Activated T-helper 1 cell treated with anti-CD3 and anti-CD28 coated beads, Interleukin-12 subunit alpha, Interleukin-12 subunit beta, Interleukin-2, Interleukin-4 antibody, amounts not matched to agents 30 ng/mL and 10 ng/mL and 1 ng/mL, durations not matched to agents 14 hours and 24 hours and 36 hours (primary cell): ENCODE measurements at places on chromosomes 6 and 20.

- no peak for DNase-seq
Observed at GRCh38 chr6:102051720-102052119, 658.2 kb downstream of the GRIK2 start.

- no peak for DNase-seq
Observed at GRCh38 chr20:43938932-43939761, 24.5 kb downstream of the TOX2 start.

DNA sequence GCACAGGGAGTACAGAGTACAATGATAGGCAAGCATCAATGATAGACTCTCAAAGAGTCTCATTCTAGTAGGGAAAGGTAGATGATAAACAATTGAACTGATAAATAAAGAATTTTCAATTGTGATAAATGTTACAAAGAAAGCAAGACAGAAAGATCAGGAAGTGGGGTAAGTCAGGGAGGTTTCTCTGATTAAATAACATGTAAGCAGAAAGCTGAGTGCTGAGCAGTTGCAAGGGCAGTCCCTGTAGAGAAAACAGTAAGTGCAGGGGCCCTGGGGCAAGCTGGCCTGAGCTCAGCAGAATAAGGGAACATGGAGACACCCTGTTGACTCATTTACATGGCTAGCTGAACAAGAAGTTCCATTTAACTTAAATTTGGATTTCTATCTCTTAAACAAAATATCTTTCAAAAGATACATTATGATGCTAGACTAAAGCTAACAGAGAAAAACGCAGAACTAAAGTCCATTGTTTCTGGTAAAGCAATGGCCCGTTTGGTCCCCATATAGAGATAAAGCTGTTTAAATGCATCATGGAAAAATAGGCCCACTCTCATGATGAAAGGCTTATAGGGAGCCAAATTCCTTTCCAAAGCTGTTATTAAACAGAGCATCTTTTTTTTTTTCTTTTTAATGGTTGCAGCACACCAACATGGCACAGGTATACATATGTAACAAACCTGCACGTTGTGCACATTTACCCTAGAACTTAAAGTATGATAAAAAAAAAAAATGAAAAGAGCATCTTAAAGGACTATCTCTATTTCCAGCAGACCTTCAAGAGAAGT is 5.3 kb upstream of the TNFAIP3 start:
- no peak for DNase-seq

DNA sequence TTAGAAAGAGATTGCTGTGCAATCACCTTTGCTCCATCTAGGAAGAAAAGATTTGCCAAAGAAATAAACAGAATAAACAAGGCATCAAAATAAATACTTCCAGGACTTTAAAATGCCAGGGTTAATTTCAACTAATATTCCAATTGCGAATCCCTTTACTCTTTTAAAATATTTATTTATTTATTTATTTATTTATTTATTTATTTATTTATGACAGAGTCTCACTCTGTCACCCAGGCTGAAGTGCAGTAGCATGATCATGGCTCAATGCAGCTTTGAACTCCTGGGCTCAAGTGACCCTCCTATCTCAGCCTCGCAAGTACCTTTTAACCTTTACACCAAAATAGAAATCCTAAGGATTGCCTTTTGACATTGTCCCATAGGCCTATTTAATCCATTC is 191.1 kb downstream of the EDN1 start:
- no peak for DNase-seq

DNA sequence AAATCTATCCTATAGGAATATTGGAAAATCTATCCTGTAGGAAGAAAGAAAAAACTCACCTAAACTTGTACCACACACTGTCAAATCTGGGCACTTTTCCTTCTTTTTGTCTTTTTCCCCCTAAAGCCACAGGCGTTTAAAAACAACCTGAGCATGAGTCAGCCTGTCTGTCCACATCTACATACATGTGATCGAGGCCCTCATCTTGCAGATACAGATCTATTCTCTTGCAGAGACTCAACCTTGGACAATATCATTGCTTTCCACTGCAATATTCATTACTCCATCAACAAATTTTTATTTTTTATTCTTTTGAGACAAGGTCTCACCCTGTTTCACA is 95.9 kb upstream of the IYD start:
- no peak for DNase-seq
